Caco-2 (cell line): ENCODE measurements at places on chromosomes 1 and 21. TPM values are rescaled to one million over a fixed set of nuclear protein-coding genes. Genes with fewer than 3 reads are reported as not detected.

DNA sequence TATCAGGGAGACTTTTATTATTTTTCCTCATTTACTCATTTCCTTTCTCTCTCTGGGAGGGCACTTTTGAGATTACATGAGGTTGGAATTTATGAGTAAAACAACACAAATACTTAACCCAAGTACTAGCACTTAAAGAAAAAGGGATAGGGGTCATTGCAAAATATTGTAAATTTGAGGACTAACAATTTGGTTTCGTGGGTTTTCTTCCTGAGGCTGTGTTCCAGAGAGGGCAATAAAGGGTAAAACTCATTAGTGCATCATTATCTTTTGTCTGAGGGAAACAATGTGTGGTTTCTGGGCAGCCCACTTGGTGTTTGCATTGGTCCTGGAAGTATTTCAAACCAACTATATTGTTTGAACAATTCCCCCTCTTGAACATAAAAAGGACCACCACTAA lies 96.5 kb downstream of the GREM2 start:
- no peaks in the 10 kb centered on the region for H3K4me1 ChIP-seq
- no peaks in the 10 kb centered on the region for H3K36me3 ChIP-seq
- H3K27ac ChIP-seq: no peak overlapping the region
- DNase-seq: no peak
- H3K4me3 ChIP-seq: no peak overlapping the region

GRCh38 chr21:38880577-38880966 lies 74.8 kb downstream of the ETS2 start:
- H3K27me3 ChIP-seq: no peaks in the 10 kb centered on the region
- H3K36me3 ChIP-seq: no peaks in the 10 kb centered on the region
- H3K27ac ChIP-seq: no peak overlapping the region
- H3K4me3 ChIP-seq: no peak overlapping the region
- DNase-seq: no peak
- H3K4me1 ChIP-seq: no peaks in the 10 kb centered on the region

DNA sequence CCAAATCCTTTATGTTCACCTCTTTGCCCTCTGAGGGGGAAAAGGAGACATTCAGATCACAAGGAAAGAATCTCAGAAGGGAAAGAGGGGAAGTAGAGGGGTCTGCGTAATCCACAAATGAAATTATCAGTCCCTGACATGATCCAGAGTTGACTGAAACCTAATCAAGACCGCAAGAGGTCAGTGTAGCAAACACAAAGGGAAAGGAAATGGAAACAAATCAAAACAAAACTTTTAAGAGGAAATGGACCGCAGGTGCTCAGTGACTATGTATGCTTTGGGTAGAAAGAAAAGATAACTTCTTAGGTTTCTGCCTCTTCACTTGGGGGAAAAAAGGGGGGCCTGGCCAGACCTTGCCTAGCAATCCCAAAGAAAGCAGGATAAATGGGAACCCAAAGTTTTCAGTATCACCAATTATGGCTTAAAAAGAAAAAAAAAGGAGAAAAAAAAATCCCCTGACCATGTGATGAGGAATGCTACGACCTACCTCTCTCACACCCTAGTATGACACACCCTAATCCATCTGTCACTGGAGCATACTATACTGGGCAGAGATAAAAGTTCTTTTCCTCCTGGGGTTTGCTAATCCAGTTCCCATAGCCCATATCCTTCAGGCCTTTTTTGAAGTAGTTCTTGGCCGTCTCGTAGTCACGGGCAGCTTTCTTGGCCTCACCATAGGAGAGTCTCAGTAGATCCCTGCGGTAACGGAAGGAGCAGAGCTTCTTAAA lies 16.9 kb downstream of the CHRNB2 start:
- no peak overlapping the region for H3K27ac ChIP-seq
- H3K4me3 ChIP-seq: no peak overlapping the region
- DNase-seq: no peak
- no peaks in the 10 kb centered on the region for H3K4me1 ChIP-seq
- peaks cover 4% of the 10 kb centered on the region; the same call in 1 of the 2 replicates for H3K36me3 ChIP-seq
- no peaks in the 10 kb centered on the region for H3K27me3 ChIP-seq

DNA sequence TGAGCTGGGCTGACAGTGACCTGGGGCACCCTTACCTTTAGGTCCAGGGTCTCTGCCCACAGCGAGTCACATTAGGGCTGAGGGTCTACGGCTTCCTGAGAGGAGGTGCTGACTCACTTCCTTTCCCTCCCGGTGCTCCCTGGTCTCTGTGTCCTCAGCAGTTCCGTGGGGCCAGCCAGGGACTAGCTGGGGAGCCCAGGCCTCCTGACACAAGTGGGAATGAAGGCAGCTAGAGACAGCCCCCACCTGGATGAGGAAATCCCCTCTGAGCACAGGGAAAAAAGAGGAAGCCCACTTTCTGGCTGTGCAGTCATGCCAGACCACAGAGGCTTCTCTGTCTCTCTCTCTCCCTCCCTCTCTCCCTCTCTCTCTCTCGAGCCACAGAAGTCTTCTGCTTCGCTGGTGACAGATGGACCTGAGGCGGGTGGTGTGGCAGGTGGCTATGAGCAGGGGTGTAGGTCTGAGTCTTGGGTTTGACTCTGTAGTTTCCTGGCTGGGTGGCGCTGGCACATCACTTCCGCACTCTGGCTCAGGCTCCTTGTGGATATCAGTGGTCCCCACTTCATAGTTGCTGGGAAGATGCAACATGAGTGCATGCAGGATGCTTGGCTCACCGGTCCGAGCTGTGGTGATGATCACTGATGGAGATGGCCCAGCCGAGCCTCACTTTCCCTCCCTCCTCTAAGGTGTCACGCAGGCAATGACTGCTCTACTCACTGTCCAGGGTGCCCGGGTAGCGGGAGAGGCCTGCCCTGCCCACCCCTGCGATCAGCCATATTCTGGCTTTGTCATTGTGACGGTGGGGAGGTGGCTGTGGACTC lies 3.5 kb downstream of the SLC66A1 start:
- H3K36me3 ChIP-seq: peaks cover 1% of the 10 kb centered on the region
- DNase-seq: no peak
- no peaks in the 10 kb centered on the region for H3K27me3 ChIP-seq
- H3K4me3 ChIP-seq: no peak overlapping the region

- no peak overlapping the region for H3K27ac ChIP-seq
- DNase-seq: no peak
- H3K4me1 ChIP-seq: peaks cover 6% of the 10 kb centered on the region; the same call in 1 of the 2 replicates
Observed at GRCh38 chr1:214830941-214831340, 227.9 kb downstream of the CENPF start.

GRCh38 chr21:41359286-41359685 lies 2.5 kb upstream of the MX2 start:
- H3K4me1 ChIP-seq: peaks cover 4% of the 10 kb centered on the region; the same call in 1 of the 2 replicates
- no peaks in the 10 kb centered on the region for H3K27me3 ChIP-seq
- H3K36me3 ChIP-seq: no peaks in the 10 kb centered on the region
- no peak overlapping the region for H3K27ac ChIP-seq
- no peak for DNase-seq
- H3K4me3 ChIP-seq: no peak overlapping the region

DNA sequence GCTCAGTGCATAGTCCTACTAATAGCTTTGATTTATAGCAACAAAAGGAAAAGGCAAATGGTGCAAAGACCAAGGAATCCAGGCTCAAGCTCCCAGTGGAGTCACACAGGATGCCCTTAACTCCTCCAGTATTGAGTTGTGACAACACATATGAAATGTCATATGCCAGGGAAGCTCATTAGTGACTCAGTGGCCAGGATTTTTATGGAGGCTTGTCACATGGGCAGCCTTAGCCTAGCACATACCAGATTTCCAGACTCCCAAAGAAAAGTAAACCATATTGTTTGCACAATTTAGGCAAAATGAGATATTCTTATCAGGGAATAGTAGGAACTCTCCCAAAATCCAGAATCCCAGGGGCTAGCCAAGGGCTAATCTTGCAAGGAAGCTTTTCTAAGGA lies 129.2 kb downstream of the MAGI3 start:
- DNase-seq: no peak
- peaks cover 52% of the 10 kb centered on the region for H3K4me1 ChIP-seq
- H3K4me3 ChIP-seq: no peak overlapping the region

GRCh38 chr1:1026599-1027413 lies 6.9 kb downstream of the AGRN start:
- no peak overlapping the region for H3K27ac ChIP-seq
- H3K4me3 ChIP-seq: no peak overlapping the region
- peaks cover 3% of the 10 kb centered on the region; the same call in 1 of the 2 replicates for H3K36me3 ChIP-seq
- H3K4me1 ChIP-seq: peaks cover 33% of the 10 kb centered on the region
- no peaks in the 10 kb centered on the region for H3K27me3 ChIP-seq

- no peak for DNase-seq
- no peak overlapping the region for H3K4me3 ChIP-seq
- no peak overlapping the region for H3K27ac ChIP-seq
- no peaks in the 10 kb centered on the region for H3K36me3 ChIP-seq
- no peaks in the 10 kb centered on the region for H3K4me1 ChIP-seq
- no peaks in the 10 kb centered on the region for H3K27me3 ChIP-seq
Observed at GRCh38 chr1:222385262-222385661, 162.6 kb downstream of the HHIPL2 start.

DNA sequence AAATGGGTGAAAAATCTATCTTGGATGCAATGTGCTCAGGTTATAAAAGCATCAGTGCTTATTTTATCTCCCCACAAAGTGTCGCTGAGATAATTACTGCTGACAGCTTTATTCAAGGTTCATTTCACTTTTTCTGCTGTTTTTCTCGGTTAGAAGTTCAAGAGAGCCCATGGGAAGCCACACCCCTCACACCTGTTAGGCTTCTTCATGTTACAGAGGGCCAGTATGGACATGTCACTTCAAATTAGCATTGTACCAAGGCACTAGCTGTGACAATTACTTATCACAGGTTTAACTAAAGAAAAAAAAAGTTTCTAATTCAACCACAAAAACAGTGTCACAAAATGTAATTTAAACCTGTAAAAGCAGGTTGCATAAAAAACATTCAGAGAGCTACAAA lies 187.3 kb upstream of the DMRTA2 start:
- H3K4me3 ChIP-seq: no peak overlapping the region
- H3K4me1 ChIP-seq: no peaks in the 10 kb centered on the region
- H3K27ac ChIP-seq: no peak overlapping the region
- H3K27me3 ChIP-seq: no peaks in the 10 kb centered on the region
- no peak for DNase-seq

DNA sequence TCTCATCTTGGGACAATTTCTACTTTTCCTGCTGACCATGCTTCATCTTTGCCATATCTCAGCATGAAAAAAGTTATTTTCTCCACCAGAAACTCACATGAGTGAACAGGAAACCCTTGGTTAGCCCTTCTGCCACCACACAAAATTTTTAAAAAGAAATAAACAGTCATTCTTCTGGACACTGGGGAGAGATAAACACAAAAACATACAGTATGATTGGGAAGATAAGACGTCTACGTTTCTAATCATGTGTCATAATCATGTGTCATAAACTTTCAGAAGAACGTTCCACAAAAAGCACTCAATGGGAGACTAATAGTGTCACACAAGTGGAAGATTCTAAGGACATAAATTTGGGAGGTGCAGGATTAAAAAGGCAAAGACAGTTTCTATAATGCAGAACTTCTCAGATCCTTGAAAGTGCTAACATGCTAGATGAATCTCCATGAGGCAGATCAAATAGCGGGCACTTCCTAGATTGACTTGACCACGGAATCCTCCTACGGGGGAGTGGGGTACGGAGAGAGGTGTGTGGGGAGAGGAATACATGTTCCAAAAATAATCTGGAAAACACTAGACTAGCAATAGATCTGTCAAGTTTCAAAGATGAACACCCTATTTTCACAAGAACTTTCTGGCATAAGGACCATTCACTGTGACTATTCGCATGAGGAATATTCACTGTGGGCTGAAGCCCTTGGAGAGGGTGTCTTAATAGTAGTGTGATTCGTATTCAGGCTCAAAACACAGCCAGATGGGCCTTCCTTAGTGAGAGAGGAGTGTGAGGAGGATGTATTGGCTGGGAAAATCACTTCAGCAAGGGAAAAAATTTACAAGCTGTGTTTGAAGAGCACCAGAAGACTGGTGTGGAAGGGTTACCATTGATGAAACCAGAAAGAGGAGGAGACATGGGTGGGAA lies 206.7 kb downstream of the SETD4 start:
- no peaks in the 10 kb centered on the region for H3K4me1 ChIP-seq
- H3K36me3 ChIP-seq: no peaks in the 10 kb centered on the region
- no peak overlapping the region for H3K4me3 ChIP-seq
- DNase-seq: no peak
- no peak overlapping the region for H3K27ac ChIP-seq

DNA sequence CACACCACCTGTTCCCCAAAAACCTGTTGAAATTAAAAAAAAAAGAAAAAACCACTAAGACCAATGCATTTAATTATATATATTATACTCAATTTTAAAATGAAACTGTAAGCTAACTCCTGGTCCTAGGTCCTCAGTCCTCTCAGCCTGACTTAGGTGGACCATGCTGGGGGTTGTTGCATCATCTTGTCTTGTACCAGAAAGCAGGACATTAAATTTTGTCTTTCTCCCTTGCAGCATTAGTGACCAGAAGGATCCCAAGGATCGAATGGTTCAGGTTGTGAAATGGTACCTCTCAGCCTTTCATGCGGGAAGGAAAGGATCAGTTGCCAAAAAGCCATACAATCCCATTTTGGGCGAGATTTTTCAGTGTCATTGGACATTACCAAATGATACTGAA lies 97.6 kb downstream of the NRDC start:
- H3K4me3 ChIP-seq: no peak overlapping the region
- no peaks in the 10 kb centered on the region for H3K27me3 ChIP-seq
- no peak overlapping the region for H3K27ac ChIP-seq
- no peaks in the 10 kb centered on the region for H3K4me1 ChIP-seq
- H3K36me3 ChIP-seq: no peaks in the 10 kb centered on the region; the same call in 1 of the 2 replicates
- DNase-seq: no peak

OR2T35 gene
- total RNA-seq: not detected in 2 replicates

CFHR1 gene
- not detected in 2 replicates for total RNA-seq

KRTAP10-12 gene
- not detected in 2 replicates for total RNA-seq
